Chondrocyte (in vitro differentiated cells): ENCODE measurements at places on chromosomes 3 and 15. TPM values are rescaled to one million over a fixed set of nuclear protein-coding genes. Genes with fewer than 3 reads are reported as not detected.

DNA sequence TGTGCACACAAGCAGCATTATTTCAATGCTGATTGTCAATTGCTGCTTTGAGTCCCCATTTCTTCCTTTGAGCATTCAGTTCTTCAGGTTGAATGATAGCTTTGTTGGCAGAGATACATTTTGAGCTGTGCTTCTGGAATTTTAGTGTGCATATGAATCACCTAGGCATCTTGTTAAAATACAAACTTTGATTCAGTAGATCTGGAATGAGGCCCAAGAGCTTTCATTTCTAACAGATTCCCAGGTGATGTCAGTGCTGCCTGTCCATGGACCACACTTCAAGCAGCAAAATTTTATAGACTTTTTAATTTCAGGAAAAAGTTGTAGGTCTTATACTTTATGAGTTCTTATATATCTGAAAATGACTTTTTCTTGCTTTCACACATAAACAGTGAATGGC lies 131.1 kb downstream of the ADAMTSL3 start:
- H3K36me3 ChIP-seq, result no peaks in the 10 kb centered on the region
- H3K27ac ChIP-seq, result no peak overlapping the region
- no peak for DNase-seq
- no peaks in the 10 kb centered on the region for H3K27me3 ChIP-seq
- no peak overlapping the region for H3K4me3 ChIP-seq
- H3K4me1 ChIP-seq, result no peaks in the 10 kb centered on the region

- peaks cover 22% of the 10 kb centered on the region for H3K4me1 ChIP-seq
- H3K36me3 ChIP-seq, result no peaks in the 10 kb centered on the region
- DNase-seq, result no peak
Observed at GRCh38 chr3:54819946-54820345, 107.9 kb downstream of the LRTM1 start.

The PDIA5 gene
- total RNA-seq, result 82.7 to 129 TPM (median 128 TPM) in 3 replicates

GRCh38 chr3:106675451-106675850 lies 701.8 kb upstream of the CCDC54 start:
- H3K27ac ChIP-seq, result no peak overlapping the region
- DNase-seq, result no peak
- no peaks in the 10 kb centered on the region for H3K4me1 ChIP-seq
- H3K36me3 ChIP-seq, result peaks cover 2% of the 10 kb centered on the region

The GHSR gene
- total RNA-seq, result not detected in 3 replicates

DNA sequence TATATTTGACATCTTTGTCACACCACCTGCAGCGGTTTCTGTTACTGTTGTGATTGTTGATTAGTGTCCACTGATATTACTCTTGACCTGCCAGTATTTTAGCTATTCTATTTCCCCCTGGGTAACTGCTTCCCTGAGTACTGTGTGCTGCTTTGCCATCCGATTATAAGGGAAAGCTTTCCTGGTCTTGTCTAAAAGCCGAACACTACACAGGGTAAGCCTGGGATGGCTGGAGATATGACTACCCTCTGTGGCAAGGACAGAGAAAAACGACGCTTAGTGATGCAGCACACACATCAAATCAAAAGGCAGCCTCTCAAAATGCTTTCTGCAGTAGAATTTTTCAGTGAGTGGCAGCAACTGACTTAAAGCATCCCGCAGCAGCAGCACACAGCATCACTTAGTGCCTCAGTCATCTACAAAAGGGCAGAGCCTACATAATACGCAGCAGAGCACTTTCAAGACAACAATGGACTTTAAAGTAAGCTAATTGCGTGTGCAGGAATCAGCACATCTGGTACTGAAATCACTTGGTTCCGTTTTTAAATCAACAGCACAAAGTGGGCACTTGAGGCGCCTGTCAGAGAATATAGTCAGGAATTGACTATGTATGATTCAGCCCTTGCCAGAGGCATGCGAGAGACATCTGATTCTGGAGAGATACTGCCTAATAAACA lies 656.3 kb upstream of the TGFBR2 start:
- H3K27me3 ChIP-seq, result no peaks in the 10 kb centered on the region
- no peak overlapping the region for H3K4me3 ChIP-seq
- H3K36me3 ChIP-seq, result no peaks in the 10 kb centered on the region

GRCh38 chr3:110933821-110934426 lies 137.7 kb upstream of the NECTIN3 start:
- H3K27me3 ChIP-seq, result no peaks in the 10 kb centered on the region
- H3K27ac ChIP-seq, result peak overlapping the region; percentile 49
- no peak overlapping the region for H3K4me3 ChIP-seq

DNA sequence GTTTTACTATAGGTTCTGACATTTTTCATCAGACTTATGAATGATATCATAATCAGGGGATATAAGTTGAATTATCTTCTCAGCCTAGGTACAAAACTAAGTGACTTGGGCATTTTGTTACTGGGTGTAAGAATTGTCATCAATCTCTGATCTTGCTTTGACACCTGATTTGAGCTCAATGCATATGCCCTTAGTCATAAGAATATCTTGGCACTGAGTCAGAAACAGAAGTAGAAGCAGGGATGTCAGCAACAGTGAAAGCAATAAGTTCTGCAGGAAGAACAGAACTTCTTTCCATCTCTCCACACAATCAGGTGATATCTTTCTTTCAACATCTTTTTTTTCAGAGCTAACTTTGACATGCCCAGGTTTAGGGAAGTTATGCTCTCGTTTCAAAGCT lies 14.6 kb downstream of the SLITRK3 start:
- H3K27me3 ChIP-seq, result peaks cover 23% of the 10 kb centered on the region
- H3K27ac ChIP-seq, result no peak overlapping the region
- no peak overlapping the region for H3K4me3 ChIP-seq
- DNase-seq, result no peak
- H3K36me3 ChIP-seq, result no peaks in the 10 kb centered on the region
- peaks cover 4% of the 10 kb centered on the region for H3K4me1 ChIP-seq

DNA sequence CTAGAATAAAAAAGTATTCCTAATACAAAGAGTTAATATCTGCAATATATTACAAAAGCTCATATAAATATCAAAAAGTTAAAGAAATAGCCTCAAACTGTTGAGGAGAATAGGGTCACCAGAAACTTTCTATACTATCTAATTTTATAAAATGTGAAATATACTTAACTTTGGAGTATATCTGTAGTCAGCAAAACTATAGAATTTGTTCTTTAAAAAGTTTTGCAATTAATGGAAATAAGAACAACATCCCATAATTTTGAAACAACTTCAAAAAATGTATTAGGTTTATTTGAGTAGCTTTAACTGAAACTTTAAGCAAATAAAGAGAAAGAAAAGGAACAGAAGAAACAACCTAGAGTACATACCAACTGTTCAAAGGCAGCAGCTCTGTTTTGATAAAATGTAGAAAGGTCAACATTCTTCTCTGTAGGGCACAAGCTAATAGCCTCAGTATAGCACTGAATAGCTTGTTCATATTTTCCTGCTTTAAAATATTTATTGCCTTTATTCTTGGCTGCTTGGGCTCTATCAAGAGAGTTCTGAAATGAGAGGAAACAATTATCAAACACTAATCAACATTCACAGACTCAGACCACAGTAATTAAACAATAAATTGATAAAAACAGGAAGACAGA lies 14.3 kb downstream of the TOMM70 start:
- H3K4me1 ChIP-seq, result peaks cover 49% of the 10 kb centered on the region
- H3K27ac ChIP-seq, result peak overlapping the region; percentile 89
- H3K36me3 ChIP-seq, result peaks cover 12% of the 10 kb centered on the region

GRCh38 chr3:123332124-123332641 lies 116.7 kb downstream of the ADCY5 start:
- DNase-seq, result peak; percentile 87

DNA sequence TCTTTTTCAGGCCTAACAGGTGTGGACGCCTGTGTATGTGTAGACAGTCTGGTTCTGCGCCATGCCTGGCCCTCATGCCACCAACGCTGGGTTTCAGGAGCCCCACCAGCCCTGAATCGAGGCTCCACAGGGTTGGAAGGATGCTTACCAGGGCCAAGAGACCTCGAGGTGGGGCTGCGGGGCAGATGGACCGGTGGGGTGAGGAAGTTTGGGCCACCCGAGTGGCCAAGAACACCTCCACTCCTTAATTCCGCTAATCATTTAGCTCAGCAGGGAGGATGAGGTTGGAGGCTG lies 6.0 kb upstream of the ONECUT1 start:
- H3K27ac ChIP-seq, result no peak overlapping the region
- no peaks in the 10 kb centered on the region for H3K36me3 ChIP-seq
- H3K27me3 ChIP-seq, result peaks cover 66% of the 10 kb centered on the region
- H3K4me1 ChIP-seq, result no peaks in the 10 kb centered on the region
- no peak for DNase-seq

The THSD4 gene
- 3.4 to 3.5 TPM (median 3.4 TPM) in 3 replicates for total RNA-seq

The FAM43A gene
- 22.8 to 25.3 TPM (median 25.1 TPM) in 3 replicates for total RNA-seq

The UBA3 gene
- 58.3 to 70.7 TPM (median 63.1 TPM) in 3 replicates for total RNA-seq

The C3orf85 gene
- total RNA-seq, result not detected in 3 replicates

- no peak for DNase-seq
- H3K4me1 ChIP-seq, result peaks cover 29% of the 10 kb centered on the region
- H3K4me3 ChIP-seq, result no peak overlapping the region
- H3K36me3 ChIP-seq, result peaks cover 2% of the 10 kb centered on the region
- no peak overlapping the region for H3K27ac ChIP-seq
Observed at GRCh38 chr15:67551207-67551743, 8.8 kb downstream of the MAP2K5 start.

The RHCG gene
- not detected in 3 replicates for total RNA-seq

The HHATL gene
- not detected in 3 replicates for total RNA-seq

The CASR gene
- not detected in 3 replicates for total RNA-seq

GRCh38 chr3:20462723-20463122 lies 276.7 kb upstream of the SGO1 start:
- H3K27ac ChIP-seq, result no peak overlapping the region
- H3K4me1 ChIP-seq, result no peaks in the 10 kb centered on the region
- no peak overlapping the region for H3K4me3 ChIP-seq
- no peaks in the 10 kb centered on the region for H3K36me3 ChIP-seq
- no peaks in the 10 kb centered on the region for H3K27me3 ChIP-seq

The GPR62 gene
- total RNA-seq, result 0.19 TPM in 1 of 3 replicates, not detected in the others

DNA sequence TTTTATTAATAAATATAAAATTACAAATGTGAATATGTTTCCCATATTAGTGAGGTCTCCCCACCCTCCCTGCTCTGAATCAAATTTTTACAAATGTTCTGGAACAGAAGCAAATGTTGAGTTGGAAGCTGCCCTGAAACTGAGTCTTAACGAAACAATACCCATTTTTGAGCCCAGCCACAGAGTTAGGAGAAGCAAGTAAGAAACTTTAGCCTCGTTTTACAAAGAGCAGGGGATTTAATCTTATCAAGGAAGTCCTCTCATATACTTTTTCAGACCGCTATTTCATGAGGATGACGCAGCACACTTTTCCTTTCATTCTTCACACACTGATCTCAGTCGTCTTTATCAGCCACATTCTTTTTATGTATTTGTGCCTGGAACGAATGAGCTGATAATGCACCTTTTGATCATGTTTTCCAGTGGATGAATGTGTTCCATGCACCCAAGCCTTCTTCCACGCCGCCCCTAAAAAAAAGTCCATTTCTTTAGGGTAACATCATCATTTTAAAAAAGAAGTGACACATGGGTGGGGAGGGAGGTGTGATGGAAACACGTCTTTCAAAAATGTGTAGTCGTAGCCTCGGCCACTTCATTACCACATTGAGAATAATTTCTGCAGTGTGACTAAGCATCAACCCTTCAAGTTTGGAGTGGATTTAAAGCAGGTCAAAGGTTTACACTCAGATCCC lies 48.1 kb downstream of the SETMAR start:
- H3K4me1 ChIP-seq, result peaks cover 16% of the 10 kb centered on the region
- DNase-seq, result no peak
- H3K27ac ChIP-seq, result no peak overlapping the region
- H3K4me3 ChIP-seq, result no peak overlapping the region

The CPNE9 gene
- total RNA-seq, result not detected in 3 replicates

The CCDC71 gene
- 18.1 to 19.4 TPM (median 18.7 TPM) in 3 replicates for total RNA-seq

The KLHL40 gene
- total RNA-seq, result not detected in 3 replicates

DNA sequence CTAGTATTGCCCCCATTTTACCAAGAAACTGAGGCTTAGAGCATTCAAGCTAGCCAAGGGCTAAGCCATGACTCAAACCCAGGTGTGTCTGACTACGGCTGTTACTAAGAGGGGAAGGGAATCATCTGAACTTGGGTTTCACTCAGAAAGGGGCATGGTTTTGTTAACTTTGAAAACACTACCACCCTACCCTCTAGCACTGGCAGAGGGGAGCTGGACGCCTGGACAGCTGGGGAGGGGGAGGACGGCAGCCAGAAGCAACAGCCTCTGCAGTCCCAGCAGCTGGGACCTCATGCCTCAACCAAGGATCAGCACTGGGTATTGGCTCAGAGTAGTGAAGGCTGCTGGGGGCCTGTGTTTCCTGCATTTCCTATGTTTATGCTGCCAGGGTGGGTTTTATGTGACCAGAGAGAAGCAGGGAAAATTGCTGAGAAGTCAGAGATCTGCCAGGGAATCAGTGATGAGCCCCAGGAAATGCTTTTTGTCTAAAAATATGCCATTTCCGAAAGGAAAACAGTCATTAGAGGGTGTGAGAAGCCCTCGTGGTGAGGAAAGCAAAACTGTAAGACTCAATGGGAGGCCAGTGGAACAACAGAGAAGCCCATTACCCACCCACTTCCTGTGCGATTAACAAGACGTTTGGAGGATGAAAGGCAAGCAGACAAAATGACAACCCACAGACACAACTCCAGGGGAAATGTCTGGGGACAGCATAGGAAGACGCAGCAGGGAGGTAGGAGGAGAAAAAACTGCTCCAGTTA lies 41.2 kb downstream of the LIPC start:
- H3K27ac ChIP-seq, result peak overlapping the region; percentile 73
- H3K36me3 ChIP-seq, result no peaks in the 10 kb centered on the region
- no peak for DNase-seq
- H3K4me1 ChIP-seq, result peaks cover 63% of the 10 kb centered on the region
- no peaks in the 10 kb centered on the region for H3K27me3 ChIP-seq

- no peak overlapping the region for H3K4me3 ChIP-seq
- no peaks in the 10 kb centered on the region for H3K4me1 ChIP-seq
- peaks cover 18% of the 10 kb centered on the region for H3K27me3 ChIP-seq
- no peak overlapping the region for H3K27ac ChIP-seq
- no peaks in the 10 kb centered on the region for H3K36me3 ChIP-seq
- no peak for DNase-seq
Observed at GRCh38 chr3:186216900-186217819, 108.3 kb upstream of the ETV5 start.

DNA sequence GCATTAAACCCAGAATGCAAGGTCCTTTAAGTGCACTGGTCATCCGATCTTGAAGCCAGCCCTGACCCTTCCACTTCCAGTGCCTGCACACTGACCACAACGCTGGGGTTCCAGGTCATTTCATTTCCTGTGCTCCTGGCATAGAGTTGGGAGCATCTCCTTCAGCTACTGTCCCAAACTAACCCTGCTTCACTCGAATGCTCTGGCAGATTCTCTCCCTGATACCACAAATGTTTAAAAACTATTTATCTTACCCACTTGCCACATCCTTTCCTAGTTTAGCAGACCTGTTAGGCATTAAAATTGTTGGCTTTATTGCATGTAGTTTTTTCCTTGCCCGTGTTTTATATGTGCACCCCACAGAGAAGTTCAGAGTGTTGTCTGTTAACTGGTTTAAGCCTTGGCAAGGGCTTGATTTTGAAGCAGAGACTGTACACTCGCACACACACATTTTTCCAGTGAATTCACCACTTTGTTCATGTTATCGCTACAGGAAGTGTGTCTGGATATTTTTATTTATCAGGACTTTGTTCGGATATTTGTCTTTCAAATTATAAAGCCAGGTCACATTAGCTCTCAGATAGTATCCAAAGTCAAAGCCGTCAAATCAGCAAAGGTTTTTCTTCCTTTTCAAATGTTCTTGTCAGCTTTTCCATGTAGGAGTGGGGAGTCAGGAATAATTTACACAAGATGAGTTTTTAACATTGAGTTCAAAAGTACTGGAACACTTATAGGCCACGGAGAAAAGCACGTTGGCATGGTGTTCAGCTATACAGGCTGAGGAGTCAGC lies 77.3 kb downstream of the ABI3BP start:
- peaks cover 6% of the 10 kb centered on the region for H3K4me1 ChIP-seq
- DNase-seq, result no peak
- no peaks in the 10 kb centered on the region for H3K36me3 ChIP-seq
- H3K27ac ChIP-seq, result no peak overlapping the region
- no peak overlapping the region for H3K4me3 ChIP-seq
